LHCN-M2 (cell line): ENCODE measurements at places on chromosomes 11 and 22.

DNA sequence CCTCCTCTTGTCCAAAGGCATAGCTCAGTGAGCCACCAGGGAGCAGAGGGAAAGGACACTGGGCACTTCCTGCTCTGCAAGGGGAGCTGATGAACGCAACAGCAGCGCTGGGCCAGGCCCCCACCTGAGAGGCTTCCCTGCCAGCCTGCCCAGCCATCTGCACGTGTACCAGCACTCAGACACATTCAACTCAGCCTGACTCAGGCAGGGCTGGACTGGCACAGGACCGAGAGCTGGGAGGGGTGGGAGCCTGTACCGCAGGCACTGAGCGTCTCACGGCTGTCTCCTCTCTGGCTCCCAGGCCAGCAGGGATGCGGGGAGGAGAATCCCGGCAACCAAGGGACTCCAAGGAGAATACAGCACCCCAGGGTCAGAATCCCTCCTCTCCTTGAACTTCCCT is 411.8 kb downstream of the CTTN start:
- no peak for DNase-seq

DNA sequence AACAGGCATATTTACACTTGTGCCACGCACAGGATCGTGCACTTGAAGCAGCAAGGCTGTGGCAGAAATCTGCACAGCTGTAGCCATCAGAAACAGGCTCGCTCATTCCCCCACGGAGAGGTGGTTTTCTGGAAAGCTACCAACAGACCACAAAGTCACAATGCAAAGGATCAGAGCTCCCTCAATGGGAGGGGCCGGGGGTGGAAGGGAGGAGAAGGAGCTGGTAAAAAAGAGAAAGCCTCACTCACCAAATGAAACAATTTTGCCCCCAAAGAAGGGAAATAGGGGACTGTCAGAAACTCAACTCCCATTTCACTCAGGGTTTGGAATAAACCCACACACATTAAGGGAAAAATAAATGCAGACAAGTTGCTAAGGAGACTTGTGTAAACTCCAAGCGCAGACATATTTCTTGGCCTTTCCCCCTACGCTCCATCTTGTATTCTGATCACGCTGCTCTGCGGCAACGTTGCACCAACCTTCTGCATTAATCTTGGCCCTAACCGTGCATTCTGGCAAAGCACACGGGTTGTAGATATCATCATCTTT is 43.2 kb upstream of the BLID start:
- DNase-seq, result peak; percentile 91

DNA sequence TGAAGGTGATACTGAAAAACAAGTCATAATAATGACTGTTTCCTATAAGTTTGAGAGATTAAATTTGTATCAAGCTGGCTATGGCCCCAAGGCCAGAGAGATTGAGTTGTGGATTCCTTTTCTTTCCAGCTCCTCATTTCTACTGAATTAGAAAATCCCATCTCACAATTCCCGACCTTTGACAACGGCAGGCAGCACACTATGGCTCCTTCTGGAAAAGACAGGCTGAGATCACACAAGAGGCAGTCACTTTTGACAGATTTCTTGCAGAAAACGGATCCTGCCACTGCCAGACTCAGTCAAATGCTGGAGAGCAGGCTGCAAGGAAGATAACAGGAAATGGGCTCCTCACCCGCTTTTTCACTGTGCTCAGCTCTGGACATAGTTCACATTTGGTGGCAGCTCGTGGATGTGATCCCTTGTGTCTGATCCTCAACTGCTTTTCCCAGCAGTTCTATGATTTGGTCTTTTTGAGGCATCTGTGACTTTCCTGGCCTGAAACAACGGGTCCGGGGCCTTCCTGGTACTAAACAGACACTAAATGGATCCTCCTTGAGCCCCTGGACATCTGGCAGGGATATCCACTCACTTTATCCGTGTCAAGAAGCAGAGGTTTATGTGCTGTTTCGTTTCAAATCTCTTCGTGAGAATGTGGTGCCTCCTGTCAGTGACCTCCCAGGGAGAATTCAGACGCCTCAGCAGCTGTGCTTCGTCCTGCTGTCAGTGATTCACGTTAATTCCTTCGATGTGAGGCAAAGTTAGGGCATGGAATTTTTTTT is 26.1 kb upstream of the RTL6 start:
- peak; percentile 96 for DNase-seq

DNA sequence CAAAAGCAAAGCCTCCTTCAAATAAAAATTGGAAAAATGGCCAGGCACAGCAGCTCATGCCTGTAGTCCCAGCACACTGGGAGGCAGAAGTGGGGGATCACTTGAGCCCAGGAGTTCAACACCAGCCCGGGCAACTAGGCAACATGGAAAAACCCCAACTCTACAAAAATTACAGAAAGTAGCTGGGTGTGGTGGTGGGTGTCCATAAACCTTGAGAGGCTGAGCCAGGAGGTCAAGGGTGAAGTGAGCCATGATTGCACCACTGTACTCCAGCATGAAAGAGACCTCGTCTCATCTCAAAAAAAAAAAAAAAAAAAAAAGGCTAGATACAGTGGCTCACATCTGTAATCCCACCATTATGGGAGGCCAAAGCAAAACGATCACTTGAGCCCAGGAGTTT is 22.3 kb downstream of the DDX6 start:
- DNase-seq, result no peak

DNA sequence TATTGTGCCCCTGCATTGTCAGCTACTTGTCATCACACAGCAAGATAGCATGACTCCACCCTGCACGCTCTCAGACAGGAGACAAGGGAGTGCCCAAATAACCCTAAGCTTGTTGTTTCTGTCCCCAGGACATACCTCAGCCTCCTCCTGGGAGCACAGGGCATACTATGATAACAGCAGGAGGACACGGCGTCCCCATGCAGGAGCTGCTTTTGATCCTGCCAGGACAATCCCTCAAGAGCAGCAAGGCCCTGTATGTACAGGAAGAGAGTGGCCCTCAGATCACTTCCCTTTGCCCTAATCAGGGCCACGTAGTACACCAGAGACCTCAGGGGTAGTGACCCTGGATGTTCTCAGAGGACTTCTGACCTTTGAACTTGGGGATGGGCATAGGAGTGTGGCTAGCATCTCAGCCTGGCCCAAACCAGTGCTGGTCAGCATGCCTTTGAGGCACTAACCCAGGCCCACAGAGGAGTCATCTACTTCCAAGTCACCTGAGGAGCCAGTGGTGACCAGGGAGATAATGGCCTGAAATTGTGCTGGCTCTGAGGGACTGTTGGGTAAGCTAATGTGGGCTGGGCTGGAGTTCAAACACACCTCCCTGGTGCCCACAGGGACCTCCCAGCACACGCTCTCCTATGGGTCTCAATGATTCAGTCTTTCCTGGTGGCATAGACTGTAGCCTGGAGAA is 9.2 kb downstream of the APOA4 start:
- no peak for DNase-seq

GRCh38 chr11:128417607-128418324 is 169.6 kb downstream of the ETS1 start:
- peak; percentile 83 for DNase-seq

GRCh38 chr11:12175694-12176241 is 65.4 kb downstream of the MICAL2 start:
- DNase-seq, result peak; percentile 94

GRCh38 chr11:43941257-43941994 is 1.0 kb upstream of the C11orf96 start:
- DNase-seq, result no peak

DNA sequence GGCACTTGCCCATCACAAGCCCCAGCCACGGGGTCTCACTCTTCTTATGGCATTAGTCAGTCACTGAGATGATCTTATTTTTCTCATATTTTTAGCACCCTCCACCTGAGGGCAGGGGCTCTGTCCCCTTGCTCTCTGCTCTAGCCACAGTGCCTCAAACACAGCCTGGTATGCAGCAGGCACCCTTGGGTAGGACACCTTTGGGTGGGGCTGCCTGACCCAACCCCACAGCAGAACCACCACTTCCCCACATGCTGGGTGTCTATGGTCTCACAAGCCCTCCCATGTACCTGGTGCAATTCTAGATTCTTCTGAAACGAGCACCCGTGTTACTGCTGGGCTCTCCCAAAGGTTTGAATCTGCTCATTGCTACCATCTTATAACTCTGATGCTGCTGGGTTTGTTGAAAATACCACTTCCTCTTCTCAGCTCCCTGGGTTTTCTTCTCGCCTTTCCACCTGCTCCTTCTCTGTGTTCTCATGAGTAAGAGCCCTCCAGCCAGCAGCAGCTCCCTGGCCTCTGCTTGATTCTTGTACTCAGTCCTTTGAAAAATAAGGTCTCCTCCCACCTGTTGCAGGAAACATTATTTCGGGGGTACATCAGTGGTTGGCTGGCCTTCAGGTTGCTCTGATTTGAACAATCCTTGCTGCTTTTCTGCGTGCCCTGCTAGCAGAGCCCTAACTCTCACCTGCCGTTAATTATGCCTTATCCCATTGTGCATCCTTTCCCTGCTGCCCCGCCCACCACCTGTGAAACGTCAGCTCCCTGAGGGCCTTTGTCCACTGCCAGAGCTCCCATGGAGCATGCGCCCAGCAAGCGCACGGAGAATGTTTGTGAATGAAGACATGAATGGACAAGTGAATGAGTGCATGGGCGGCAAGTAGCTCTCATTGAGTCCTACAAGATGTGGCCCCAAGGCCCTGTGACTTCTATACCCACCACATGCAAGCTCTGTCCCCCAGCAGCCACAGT is 1181.6 kb downstream of the TBC1D22A start:
- DNase-seq, result no peak

GRCh38 chr22:49638788-49639187 is 188.9 kb downstream of the BRD1 start:
- peak; percentile 41 for DNase-seq

DNA sequence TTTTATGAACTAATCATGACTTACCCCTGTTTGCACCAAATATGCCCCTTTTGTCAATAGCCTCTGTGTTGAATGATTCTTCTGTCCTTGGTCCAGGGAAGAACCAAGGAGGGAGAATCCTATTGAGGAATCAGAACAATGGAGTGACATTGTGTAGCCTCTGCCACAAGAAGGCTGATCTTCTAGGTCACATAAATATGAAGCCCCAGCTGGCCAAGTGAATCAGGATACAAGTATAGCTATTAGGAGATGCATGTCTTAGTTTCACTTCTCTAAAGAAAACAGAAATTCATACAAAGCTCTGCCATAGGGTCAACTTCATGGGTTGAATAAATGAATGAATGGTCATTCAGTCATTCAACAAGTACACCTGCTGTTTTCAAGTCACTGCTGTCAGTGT is 118.2 kb upstream of the BLID start:
- DNase-seq, result no peak

DNA sequence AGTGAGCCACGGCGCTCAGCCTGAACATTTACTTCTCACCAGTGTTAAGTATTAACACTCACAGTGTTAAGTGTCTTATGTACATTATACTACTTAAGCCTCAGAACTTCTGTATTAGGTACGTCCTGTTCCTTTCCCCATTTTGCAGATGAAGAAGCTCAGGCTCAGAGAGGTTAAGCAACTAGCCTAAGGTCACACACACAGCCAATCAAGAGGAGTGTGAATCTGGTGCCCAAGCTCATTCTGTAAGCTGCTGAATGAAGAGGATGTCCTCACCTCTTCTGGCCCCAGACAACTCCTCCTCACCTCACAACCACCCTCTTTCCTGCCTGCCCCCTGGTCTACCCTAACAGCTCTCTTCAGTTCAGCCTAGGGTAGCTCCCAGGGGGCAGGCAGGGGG is 29.9 kb downstream of the CREB3L1 start:
- no peak for DNase-seq

DNA sequence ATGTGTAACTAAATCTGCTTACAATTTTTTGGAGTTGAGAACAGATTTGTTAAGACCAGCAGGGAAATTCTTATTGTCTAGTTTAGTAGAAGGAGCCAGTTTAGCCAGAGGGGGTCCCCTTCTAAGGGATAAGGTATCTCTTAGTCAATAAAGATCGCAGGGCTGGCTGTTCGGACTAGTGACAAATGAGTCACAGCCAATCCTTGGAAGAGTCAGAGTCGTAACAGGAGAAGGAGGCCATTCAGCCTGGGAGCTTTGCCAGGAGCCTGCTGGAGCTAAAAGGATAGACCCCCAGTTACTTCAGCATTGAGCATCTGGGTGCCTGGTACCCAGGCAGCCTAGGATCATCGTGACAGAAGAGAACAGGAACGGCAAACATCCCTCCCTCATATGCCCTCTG is 191.6 kb upstream of the ARHGAP20 start:
- peak; percentile 53 for DNase-seq

DNA sequence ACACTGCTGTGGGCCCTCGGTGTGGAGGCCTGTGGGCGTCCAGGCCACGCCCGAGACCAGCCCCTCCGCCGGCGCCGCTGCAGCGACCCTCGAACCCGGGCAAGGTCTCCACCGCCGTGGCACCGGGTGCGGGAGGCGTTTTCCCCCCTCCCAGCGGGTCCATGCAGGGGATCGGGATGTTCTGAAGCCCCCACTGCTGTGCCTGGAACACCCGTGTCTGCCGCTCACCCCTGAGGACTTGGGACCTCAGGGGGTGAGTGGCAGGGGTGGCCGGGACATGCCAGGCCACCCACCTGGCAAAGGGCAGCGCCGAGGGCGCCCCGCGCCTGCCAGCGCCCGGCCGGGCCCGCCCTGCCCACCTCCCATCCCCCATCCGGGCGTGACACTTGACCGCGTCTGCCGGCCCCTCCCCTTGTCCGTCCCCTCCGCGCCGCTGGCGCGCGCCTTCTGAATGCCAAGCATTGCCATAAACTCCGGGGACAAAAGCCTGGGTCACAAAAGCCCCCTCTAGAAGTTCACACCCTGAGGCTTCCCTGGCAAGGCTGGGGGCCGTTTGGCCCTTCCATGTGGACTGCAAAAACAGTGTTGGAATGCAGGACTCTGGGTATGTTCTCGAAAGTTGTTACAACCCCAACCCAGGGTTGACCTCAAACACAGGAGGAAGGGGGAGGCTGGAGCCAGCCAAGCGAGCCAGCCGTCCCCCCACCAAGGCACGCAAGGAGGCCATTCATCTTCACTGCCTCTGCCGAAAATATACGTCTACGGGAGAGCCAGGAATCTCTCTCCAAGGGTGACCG is 819 bp upstream of the KCNQ1OT1 start:
- peak; percentile 20 for DNase-seq

GRCh38 chr11:76276046-76276780 is 69.9 kb upstream of the WNT11 start:
- no peak for DNase-seq

GRCh38 chr11:72430741-72431570 is 3.4 kb downstream of the CLPB start:
- DNase-seq, result peak; percentile 43

DNA sequence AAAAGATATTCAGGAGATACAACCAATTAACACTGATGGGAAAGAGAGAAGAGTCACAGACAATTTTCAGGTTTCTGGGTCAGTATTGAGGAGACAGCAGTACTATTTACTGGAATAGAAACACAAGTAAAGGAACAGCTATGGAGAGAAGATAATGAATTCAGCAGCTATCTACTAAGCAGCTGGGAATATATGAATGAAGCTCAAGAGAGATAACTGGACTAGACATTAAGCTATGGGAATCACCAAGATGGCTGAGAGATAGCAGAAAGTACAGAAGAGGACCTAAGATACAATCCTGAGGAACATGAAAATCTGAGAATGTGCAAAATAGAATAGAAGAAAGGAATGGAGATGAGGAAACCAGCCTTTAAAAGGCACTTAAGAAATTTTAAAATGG is 15.9 kb downstream of the ALG9 start:
- no peak for DNase-seq
